H4 (cell line): ENCODE measurements at places on chromosomes 7 and 10. TPM values are rescaled to one million over a fixed set of nuclear protein-coding genes. Genes with fewer than 3 reads are reported as not detected.

CROT gene
- total RNA-seq, result 14.5 and 30.0 TPM in 2 replicates

CPA2 gene
- total RNA-seq, result not detected in 2 replicates

CYP26C1 gene
- total RNA-seq, result not detected in 2 replicates

ATP6V0A4 gene
- 0.17 and 0.39 TPM in 2 replicates for total RNA-seq

NRCAM gene
- 2.4 and 2.5 TPM in 2 replicates for total RNA-seq

RHOBTB1 gene
- 39.8 and 41.1 TPM in 2 replicates for total RNA-seq

GPC2 gene
- 0.95 and 3.6 TPM in 2 replicates for total RNA-seq

ADCYAP1R1 gene
- 0.17 and 0.27 TPM in 2 replicates for total RNA-seq

CUBN gene
- 0.06 and 0.14 TPM in 2 replicates for total RNA-seq

CPA4 gene
- 6.8 and 22.7 TPM in 2 replicates for total RNA-seq

DNA sequence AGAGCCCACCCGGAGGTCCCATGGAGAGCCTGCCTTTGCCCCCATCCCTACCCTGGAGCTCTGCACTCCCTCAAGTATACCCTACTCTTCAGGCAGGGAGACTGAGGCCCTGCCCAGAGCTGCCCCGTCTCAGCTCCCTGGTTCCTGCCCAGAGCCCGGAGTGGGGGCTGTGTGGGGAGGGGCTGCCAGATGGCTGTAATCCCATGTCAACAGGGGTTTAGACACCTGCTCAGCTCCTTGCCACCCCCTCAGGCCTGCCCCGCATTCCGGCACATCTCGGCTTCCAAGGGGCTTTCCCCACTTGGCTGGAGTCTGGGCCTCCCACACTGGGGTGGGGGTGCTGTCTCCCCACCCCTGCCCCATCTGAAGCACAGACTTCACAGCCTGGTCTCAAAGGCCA, 20.9 kb upstream of the LFNG start:
- no peak for DNase-seq

DNA sequence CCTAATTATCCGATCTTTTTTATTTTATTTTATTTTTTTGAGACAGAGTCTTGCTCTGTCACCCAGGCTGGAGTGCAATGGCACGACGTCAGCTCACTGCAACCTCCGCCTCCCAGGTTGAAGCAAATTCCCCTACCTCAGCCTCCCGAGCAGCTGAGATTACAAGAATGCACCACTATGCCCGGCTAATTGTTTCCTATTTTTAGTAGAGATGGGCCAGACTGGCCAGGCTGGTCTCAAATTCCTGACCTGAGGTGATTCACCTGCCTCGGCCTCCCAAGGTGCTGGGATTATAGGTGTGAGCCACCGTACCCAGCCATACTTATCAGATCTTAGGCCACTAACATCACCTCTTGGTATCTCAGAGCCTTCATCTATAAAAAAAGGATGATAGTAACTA, 4.9 kb downstream of the SLC25A13 start:
- DNase-seq, result no peak

- no peak for DNase-seq
Measured at GRCh38 chr7:924541-925231, 29.8 kb downstream of the ADAP1 start.

DNA sequence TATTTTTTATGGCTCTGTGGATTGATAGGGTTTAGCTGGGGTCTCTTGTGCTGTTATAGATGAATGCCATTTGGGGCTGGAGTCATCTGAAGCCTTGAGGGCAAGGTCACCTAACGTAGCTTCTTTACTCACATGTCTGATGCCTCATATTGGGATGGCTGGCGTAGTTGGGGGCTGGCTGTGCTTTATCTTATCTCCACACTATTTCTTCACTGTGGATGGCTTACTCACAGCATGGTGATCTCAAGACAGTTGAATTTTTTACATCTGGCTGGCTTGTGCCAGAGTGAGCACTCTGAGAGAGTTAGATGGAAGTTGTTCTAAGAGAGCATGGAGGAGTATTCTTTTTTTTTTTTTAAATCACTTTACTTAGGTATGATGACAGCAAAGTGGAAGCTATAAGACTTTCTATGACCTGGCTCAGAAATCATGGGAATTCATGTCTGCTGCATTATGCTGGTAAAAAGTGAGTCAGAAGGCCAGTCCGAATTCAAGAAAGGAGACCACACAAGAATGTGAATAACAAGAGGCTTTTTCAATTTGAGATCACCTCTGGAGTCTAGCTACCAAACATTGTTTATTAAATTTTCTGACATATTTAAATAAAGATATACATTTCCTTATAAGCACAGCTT, 252.4 kb upstream of the TPK1 start:
- no peak for DNase-seq

- DNase-seq, result no peak
Measured at GRCh38 chr7:140232957-140233917, 56.5 kb upstream of the KDM7A start.

DNA sequence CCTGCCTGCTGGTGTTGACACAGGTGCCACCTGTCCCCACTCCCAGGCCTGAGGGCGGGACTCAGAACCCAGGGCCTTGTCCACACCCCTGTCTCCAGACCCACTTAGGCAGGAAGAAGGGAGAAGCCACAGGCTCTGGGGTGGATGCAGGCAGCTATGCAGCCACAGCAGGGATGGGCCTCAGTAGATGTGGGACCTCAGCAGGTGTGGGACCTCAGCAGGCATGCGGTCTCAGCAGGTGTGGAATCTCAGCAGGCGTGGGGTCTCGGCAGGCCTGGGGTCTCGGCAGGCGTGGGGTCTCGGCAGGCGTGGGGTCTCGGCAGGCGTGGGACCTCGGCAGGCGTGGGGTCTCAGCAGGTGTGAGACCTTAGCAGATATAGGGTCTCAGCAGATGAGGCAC, 118.0 kb upstream of the PITRM1 start:
- DNase-seq, result no peak

DNA sequence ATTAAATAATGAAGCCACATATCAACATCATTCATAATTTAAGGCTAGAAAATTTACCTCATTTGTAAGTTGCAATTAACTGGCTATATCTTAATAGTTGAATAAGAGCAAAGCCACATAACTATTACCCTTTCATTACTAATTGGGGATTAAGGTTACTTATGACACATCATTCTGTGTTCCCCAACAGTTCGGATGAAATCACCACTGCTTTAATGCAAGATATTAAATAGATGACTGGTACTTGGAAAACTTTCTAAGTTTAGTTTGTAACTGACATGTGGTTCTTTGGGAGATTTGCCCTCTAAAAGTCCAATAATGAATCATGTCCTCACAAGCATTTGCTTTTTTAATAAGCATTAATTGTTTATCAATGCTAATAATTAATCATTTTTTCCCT, 109.1 kb downstream of the MTERF1 start:
- DNase-seq, result no peak

DNA sequence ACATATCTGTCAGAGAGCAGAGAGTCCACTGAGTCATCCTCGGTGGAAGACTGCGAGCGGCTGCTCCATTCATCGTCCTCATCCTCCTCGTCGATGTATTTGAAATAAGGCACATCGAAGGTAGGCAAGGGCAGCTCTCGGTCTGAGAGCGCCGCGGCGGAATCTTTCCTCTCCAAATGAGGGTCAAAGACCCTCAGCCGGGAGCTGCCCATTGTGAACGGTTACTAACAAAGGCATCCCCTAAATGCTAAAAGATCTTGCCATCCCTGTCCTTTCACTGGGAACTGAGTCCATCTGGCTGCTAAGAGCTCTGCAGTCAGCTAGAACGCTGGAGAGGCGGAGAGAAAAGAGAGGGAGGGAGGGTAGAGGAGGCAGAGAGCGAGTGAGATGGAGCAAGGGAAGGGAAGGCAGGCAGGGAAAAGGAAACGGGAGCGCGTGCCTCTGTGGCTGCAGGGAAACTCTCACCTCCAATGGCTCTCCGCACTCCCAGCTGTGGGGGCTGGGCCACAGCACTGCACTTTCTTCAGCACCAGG, 163.4 kb downstream of the RAPGEF5 start:
- DNase-seq, result no peak

GRCh38 chr7:51995596-51996179, 679.1 kb upstream of the COBL start:
- no peak for DNase-seq

DNA sequence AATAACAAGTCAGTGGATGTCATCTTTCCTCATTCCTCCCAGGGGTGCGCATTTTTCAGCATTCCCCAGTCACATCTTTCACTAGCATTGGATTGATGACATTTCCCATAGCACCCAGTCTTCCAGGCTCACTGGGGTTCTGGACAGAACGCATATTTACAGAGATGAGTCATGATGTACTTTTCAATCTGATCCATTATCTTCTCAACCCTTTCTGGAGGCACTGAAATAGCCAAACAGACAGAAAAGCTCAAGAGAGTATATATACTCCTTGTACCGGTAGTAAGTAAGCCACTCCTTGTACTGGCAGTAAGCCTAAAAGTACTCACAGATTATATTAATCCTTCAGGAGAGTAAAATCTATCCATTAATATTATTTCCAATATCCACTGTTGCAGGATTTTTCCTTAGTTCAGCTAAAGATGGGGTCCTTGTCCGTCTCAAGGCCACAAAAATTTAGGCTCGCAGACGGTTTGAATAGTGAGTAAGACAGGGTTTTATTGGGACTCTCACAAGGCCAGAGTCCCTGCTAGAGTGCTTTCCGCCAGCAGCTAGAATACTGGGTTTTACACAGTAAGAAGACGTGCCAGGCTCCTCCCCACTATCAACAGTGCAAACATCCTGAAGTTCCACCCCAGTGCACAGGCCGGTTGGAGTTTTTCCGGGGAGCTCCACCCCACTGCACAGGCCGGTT, 60.8 kb downstream of the MDH2 start:
- DNase-seq, result no peak

- DNase-seq, result no peak
Measured at GRCh38 chr7:155521743-155522398, 24.5 kb downstream of the CNPY1 start.

GRCh38 chr7:103466814-103467213, 20.8 kb upstream of the SLC26A5 start:
- DNase-seq, result no peak

GRCh38 chr7:3695602-3696001, 394.6 kb downstream of the SDK1 start:
- no peak for DNase-seq

DNA sequence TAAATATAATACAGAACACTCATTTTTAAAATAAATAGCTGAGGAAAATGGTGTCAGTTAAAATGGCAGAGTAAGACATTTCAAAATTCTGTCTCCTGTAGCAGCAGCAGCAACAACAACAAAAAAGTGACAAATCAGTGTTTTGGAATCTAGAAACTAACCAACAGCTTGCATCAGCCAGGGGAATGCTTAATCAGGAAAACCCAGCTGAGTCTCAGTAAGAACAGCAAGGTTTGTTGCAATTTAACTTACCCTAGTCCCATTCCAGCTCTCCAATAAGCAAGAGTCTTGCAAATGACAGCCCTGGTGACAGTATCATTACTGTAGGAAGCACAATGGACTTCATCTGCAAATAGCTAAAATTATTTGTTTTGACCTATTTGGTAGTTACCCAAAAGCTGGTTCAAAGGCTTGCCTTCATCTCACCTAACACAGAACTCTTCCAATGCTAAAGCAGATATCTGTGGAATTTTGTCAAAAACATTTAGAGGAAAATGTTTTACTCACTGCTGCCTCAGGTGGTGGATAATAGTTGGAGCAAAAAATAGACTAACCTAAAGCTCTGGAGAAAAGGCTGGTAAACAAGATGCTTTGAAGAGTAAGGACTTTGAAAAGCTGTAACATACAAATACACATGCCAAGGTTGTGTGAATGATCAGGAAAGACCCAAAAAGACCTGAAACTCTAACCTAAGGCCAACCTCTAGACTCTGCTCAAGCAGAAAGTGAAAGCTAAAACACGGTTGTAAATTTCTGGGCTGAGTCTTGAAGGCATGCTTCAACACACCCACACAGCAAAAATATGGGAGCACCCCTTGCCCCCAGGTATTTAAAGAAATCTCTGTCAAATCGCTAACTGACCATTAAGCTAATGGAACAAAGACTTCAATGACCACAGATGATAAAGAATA, 9.9 kb upstream of the ARHGAP22 start:
- no peak for DNase-seq

- no peak for DNase-seq
Measured at GRCh38 chr10:17250736-17251135, 22.7 kb downstream of the VIM start.

DNA sequence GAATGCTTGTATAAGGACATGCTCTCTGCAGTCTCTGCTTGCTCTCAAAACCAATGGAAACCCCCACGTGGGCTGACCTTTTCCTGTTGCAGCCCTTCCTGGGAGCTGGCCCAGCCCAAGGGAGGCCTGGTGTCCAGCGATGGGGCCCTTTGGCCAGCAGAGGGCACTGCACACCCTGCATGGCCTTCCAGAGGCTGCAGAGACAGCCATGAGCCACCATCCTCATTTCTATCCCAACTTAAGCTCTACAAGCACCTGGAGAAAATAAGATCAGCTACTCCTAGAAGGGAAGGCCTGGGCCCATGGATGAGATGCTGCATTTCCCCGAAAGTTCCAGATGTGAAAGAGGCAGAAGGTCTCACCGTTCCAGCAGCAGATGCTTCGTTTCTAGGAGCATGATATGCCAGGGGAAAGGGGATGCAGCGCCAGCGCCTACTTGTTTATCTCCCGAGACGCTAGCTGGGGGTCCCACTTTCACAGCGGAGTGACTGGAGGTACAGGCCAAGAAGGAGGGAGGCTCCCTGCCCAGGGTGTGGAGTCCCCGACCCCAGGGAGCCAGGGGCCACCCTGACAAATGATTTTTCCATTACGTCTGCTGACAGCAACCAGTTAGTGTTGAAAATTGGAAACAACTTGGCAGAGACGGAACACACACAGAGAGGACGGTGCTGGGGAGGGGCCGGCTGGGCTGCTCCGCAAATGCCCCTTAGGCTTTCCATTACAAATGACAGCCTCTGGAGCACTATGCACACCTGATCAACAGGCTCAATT, 106.4 kb downstream of the ZRANB1 start:
- DNase-seq, result peak; percentile 82
